ENCODE measurements at places on chromosomes 11 and 22.

DNA sequence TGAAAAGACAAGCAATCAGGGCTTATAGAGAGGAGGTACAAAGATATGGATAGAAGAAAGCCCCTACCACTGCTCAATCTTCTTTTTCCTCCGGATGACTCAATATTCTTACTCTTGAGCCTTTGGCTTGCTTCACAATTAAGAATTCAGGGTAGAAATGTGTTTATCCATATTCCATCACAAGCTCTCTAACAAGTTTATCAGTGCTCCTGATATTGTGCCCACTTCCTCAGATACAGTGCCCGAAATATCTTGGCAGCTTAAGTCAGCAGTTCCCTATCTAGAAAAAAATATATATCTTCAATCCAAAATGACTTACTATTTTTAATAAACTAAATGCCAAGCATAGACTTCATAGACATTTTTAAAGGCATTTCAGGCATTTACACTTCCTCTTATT, 255.1 kb upstream of the FAT3 start:
- no peaks in the 10 kb centered on the region for H3K27me3 ChIP-seq
- no peaks in the 10 kb centered on the region for H3K36me3 ChIP-seq
- no peak for DNase-seq
- no peaks in the 10 kb centered on the region for H3K4me1 ChIP-seq
- no peak overlapping the region for H3K27ac ChIP-seq
- no peak overlapping the region for H3K4me3 ChIP-seq

GRCh38 chr11:131690776-131691175, 320.4 kb downstream of the NTM start:
- H3K27ac ChIP-seq, result no peak overlapping the region
- no peaks in the 10 kb centered on the region for H3K36me3 ChIP-seq
- no peak for DNase-seq
- no peak overlapping the region for H3K4me3 ChIP-seq

GRCh38 chr11:110908401-110909105, 196.3 kb upstream of the ARHGAP20 start:
- DNase-seq, result no peak
- no peak overlapping the region for H3K4me3 ChIP-seq
- H3K27ac ChIP-seq, result no peak overlapping the region
- peaks cover 40% of the 10 kb centered on the region for H3K27me3 ChIP-seq
- H3K4me1 ChIP-seq, result peaks cover 11% of the 10 kb centered on the region

- peak overlapping the region; percentile 51 for H3K27ac ChIP-seq
- no peak for DNase-seq
- H3K36me3 ChIP-seq, result no peaks in the 10 kb centered on the region
- no peaks in the 10 kb centered on the region for H3K27me3 ChIP-seq
- H3K4me1 ChIP-seq, result peaks cover 6% of the 10 kb centered on the region
These were observed 863 bp downstream of the SIAE start for GRCh38 chr11:124672536-124673215.

DNA sequence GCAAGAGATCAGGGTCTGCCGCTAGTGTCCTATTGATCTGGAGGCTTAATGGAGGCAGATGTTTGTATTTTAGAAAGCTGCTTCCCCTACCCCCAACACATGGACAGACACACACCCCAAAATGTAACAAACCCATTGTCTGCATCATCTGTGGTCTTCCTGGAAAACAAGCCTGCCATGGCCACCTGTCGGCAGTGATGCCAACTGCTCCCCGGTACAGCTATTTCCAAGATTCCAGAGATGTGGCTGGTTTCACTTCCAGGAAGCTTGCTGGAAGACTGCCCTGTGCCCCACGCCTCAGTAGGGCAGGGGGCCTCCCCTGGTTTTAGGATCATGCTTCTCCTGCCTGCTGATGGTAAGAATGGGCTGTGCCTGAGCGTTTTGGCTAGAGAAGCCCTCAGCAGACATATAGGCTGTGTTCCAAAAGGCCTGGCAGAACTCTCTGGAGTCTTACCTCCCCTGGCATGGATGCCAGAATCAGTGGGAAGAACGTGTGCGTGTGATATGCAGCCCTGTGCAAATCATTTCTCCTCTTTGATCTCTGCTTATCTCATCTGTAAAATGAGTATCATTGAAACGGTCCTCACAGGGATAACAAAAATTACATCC, 108.6 kb downstream of the FBXO7 start:
- H3K4me1 ChIP-seq, result peaks cover 16% of the 10 kb centered on the region
- H3K36me3 ChIP-seq, result no peaks in the 10 kb centered on the region
- H3K27me3 ChIP-seq, result no peaks in the 10 kb centered on the region

GRCh38 chr22:37370306-37370979, 56.8 kb downstream of the ELFN2 start:
- DNase-seq, result no peak
- no peak overlapping the region for H3K4me3 ChIP-seq
- no peak overlapping the region for H3K27ac ChIP-seq
- no peaks in the 10 kb centered on the region for H3K36me3 ChIP-seq

- H3K4me1 ChIP-seq, result peaks cover 19% of the 10 kb centered on the region
- DNase-seq, result no peak
These were observed 30.1 kb downstream of the GRAMD4 start for GRCh38 chr22:46650078-46650810.

- peaks cover 16% of the 10 kb centered on the region for H3K27me3 ChIP-seq
- peaks cover 3% of the 10 kb centered on the region for H3K36me3 ChIP-seq
- H3K4me3 ChIP-seq, result no peak overlapping the region
- H3K4me1 ChIP-seq, result peaks cover 7% of the 10 kb centered on the region
- no peak overlapping the region for H3K27ac ChIP-seq
These were observed 29.7 kb upstream of the TOLLIP start for GRCh38 chr11:1339066-1339675.

DNA sequence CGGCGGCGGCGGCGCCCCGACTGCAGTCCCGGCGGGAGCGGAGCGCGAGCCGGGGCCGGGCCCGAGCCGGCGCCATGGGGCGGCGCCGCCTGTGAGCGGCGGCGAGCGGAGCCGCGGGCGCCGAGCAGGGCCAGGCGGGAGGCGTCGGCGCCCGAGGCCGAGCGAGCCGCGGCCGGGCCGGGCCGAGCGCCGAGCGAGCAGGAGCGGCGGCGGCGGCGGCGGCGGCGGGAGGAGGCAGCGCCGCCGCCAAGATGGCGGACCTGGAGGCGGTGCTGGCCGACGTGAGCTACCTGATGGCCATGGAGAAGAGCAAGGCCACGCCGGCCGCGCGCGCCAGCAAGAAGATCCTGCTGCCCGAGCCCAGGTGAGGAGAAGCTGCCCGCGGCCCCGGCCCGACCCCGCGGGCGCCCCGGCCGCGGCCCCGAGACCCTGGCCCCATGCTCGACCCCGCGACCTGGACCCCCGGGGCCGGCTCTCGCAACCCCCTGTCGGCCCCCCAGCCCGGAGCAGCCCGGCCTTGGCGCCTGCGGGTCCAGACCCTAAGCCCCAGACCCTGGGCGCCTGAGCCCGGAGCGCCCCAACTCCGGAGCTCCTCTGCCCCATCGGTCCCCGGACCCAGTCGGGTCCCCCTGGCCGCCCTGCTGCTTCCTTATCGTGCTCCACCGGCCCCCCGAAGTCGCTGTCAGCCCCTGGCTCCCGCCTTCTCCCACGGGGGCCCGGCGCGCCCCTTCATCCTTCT, at the start of gene GRK2:
TSS of gene GRK2 (plus strand) at position 25 of the 739 bp plus-strand sequence. CDS start at position 252, 227 bp downstream.
- no peak for DNase-seq
- H3K36me3 ChIP-seq, result peaks cover 1% of the 10 kb centered on the region
- peaks cover 24% of the 10 kb centered on the region for H3K4me1 ChIP-seq
- peaks cover 20% of the 10 kb centered on the region for H3K27me3 ChIP-seq

GRCh38 chr11:12269104-12269441, 108.3 kb upstream of the PARVA start:
- peaks cover 7% of the 10 kb centered on the region for H3K27me3 ChIP-seq
- H3K4me3 ChIP-seq, result no peak overlapping the region
- no peak for DNase-seq

DNA sequence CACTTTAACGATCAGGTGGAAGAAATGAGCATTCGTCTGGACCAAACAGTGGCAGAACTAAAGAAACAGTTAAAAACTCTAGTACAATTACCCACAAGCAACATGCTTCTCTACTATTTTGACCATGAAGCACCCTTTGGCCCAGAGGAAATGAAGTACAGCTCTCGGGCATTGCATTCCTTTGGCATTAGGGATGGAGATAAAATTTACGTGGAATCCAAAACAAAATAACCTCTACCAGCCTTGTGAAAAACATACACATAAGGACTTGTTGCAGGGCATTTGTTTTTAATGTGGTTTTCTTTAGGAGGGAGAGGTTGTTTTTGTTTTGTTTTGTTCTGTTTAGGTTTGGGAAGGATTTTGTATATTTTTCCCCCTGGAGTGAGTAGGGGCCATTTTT, 14.2 kb upstream of the TECTA start:
- H3K27ac ChIP-seq, result no peak overlapping the region
- peaks cover 11% of the 10 kb centered on the region for H3K4me1 ChIP-seq
- H3K27me3 ChIP-seq, result no peaks in the 10 kb centered on the region
- peaks cover 23% of the 10 kb centered on the region for H3K36me3 ChIP-seq

- H3K4me3 ChIP-seq, result no peak overlapping the region
- no peak overlapping the region for H3K27ac ChIP-seq
- H3K36me3 ChIP-seq, result no peaks in the 10 kb centered on the region
- no peak for DNase-seq
- peaks cover 30% of the 10 kb centered on the region for H3K27me3 ChIP-seq
- peaks cover 36% of the 10 kb centered on the region for H3K4me1 ChIP-seq
These were observed 19.1 kb upstream of the RCN1 start for GRCh38 chr11:32071811-32072210.

DNA sequence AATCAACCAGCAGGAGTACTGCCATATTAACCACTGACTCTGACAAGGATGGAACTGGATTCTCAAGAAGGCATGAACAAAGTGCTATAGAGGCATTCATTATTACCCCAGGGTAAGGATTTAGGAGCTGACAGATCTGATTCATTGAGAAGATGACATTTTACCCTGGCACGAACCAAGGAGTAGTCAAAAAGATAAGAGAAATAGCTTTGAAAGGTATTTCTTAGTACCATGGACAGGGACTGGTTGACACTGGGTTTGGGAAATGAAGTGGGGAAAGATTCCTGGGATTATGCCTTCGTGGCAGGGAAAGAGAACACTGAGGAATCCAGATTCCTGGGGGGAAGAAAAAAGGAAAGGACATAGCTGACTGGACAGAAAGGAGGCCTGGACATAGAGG, 5.1 kb upstream of the SAAL1 start:
- no peaks in the 10 kb centered on the region for H3K36me3 ChIP-seq
- H3K4me3 ChIP-seq, result no peak overlapping the region
- no peak overlapping the region for H3K27ac ChIP-seq
- H3K4me1 ChIP-seq, result no peaks in the 10 kb centered on the region
- H3K27me3 ChIP-seq, result peaks cover 66% of the 10 kb centered on the region

- DNase-seq, result no peak
- peaks cover 7% of the 10 kb centered on the region for H3K4me1 ChIP-seq
- peaks cover 49% of the 10 kb centered on the region for H3K27me3 ChIP-seq
- no peak overlapping the region for H3K4me3 ChIP-seq
These were observed 77.4 kb downstream of the GGTLC2 start for GRCh38 chr22:22721681-22722354.

GRCh38 chr11:87866951-87867350, 308.3 kb downstream of the RAB38 start:
- no peaks in the 10 kb centered on the region for H3K4me1 ChIP-seq
- H3K27me3 ChIP-seq, result no peaks in the 10 kb centered on the region
- H3K27ac ChIP-seq, result no peak overlapping the region
- H3K36me3 ChIP-seq, result no peaks in the 10 kb centered on the region

DNA sequence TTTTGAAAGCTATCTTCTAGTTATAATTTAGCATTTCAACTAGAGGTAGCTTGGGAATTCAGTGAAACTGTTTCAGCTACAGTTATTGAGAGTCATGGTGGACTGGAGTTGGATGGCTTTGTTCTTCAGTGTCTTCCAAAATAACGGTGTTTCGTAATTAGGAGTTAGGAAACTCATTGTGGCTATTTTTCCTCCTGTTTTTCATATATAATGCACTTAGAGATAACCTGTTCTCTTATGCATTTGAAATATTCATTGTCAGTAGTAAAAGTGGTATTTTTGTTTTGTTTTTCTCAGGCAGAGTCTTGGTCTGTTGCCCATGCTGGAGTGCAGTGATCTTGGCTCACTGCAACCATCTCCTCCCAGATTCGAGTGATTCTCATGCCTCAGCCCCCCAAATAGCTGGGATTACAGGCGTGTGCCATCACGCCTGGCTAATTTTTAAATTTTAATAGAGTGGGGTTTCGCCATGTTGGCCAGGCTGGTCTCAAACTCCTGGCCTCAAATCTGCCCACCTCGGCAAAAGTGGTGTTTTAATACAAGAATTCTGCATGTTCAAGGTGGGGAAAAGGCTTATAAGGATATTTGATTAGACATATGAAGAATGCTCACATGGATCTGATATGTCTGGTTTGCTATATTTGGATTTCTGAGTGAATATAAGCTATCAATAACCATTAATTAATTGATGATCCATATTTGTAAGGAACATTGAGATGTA, 12.7 kb downstream of the PDHX start:
- H3K36me3 ChIP-seq, result peaks cover 11% of the 10 kb centered on the region
- peak overlapping the region; percentile 14 for H3K4me3 ChIP-seq
- no peaks in the 10 kb centered on the region for H3K27me3 ChIP-seq
- DNase-seq, result no peak

DNA sequence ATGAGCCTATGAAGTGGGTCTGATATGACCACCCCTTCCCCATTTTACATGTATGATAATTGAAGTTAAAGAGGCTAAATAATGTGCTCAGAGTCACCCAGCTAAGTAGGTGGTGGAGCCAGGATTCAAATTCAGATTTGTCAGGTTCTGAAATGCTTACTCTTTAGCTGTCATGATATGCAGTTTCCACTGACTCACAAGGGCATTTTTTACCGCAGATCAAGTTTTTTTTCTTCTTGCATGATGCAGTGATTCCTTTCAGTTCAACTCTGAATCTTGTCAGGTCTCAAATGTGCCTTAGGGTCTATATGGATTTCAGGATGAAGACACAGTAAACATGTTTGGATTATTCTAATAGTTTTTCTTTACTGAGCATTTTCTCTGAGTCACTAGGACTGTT, 12.6 kb upstream of the TRIM44 start:
- no peak overlapping the region for H3K27ac ChIP-seq
- DNase-seq, result no peak
- H3K27me3 ChIP-seq, result peaks cover 18% of the 10 kb centered on the region
- H3K36me3 ChIP-seq, result no peaks in the 10 kb centered on the region
- no peaks in the 10 kb centered on the region for H3K4me1 ChIP-seq
- no peak overlapping the region for H3K4me3 ChIP-seq

DNA sequence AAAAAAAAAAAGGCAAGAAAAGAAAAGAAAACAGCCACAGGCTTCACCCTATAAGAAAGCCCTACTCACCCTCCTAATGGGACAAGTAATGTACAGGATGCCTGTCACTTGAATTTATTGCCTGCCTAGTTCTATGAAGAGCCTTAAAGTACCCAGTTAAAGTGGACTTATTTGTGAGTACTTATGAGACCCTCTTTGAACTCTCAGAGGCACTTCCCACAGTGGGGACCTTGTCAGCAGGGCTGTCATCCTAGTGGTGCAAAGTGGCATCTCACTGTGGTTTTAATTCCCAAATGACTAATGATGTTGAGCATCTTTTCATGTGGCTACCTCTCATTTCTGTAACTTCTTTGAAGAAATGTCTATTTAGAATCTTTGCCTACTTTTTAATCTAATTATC, 41.8 kb upstream of the BARX2 start:
- no peak overlapping the region for H3K4me3 ChIP-seq
- no peak for DNase-seq
- H3K27me3 ChIP-seq, result no peaks in the 10 kb centered on the region
- H3K4me1 ChIP-seq, result peaks cover 2% of the 10 kb centered on the region
- H3K36me3 ChIP-seq, result no peaks in the 10 kb centered on the region
